ENCODE measurements at places on chromosomes 3 and 15.

DNA sequence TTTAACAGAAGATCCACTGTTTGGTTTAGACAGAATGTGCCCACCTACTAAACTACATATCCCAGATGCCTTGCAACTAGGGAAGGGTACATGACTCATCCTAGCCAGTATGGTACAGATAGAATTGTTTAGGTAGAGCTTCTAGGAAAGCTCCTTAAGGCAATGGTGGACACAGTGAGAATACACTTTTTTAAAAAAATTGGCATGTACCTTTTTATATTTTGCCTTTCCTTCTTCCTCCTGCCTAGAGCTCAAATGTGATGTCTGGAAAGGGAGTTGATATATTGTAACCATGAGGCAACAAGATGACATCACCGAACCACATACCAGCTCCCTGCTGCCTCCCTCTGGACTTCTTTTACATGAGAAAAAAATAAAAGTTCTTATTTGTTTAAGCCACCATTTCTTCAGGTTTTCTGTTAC lies 14.4 kb upstream of the C3orf80 start:
- no peak for DNase-seq

DNA sequence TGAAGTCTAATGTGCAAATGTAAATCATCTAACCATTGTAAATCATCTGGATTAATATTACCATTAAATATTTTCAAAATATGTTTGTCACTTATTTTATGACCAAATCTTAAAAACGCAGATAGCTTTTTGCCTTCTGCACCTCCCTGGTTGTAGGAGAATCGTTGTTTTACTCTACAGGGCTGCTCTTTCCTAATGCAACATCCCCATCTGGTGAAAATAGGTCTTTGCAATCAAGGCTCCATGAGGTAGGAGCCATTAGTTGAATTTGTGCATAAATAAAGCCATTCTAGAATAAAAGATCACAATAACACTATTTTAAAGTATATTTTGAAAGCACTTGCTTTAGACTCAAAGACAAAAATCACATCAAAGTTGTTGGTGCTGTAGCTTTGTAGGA lies 535.6 kb upstream of the AGTR1 start:
- no peak for DNase-seq

GRCh38 chr15:78209646-78210348 lies 24.6 kb downstream of the ACSBG1 start:
- peak; percentile 67 for DNase-seq

GRCh38 chr15:80931191-80931590 lies 58.4 kb downstream of the MESD start:
- DNase-seq: no peak

- DNase-seq: peak; percentile 52
These were observed 113.8 kb downstream of the AKAP13 start for GRCh38 chr15:85494048-85494777.

GRCh38 chr3:17179381-17180205 lies 294.8 kb downstream of the PLCL2 start:
- DNase-seq: peak; percentile 73

DNA sequence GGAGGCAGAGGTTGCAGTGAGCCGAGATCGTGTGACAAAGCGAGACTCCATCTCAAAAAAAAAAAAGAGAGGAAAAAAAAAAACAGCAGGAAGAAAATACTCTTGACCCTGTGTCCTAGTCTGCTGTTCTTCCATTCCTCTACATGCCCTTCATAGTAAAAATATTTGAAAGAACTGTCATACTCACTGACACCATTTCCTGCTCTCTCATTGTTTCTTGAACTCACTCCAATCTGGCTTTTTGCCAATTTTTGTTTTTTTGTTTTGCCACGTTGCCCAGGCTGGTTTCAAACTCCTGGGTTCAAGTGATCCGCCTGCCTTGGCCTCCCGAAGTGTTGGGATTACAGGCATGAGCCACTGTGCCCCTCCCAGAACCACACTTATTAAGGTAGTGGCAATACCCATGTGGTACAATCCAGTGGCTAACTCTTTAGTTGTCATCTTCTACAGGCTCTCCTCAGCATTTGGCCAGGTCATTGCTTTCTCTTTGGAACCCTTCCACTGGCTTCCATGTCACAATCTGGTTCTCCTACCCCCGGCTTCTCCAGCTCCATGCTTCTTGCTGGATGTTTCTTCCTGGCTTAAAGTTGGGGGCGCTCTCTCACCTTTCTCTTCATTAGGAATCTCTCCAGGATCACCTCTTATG lies 238.2 kb upstream of the C2CD4B start:
- no peak for DNase-seq

DNA sequence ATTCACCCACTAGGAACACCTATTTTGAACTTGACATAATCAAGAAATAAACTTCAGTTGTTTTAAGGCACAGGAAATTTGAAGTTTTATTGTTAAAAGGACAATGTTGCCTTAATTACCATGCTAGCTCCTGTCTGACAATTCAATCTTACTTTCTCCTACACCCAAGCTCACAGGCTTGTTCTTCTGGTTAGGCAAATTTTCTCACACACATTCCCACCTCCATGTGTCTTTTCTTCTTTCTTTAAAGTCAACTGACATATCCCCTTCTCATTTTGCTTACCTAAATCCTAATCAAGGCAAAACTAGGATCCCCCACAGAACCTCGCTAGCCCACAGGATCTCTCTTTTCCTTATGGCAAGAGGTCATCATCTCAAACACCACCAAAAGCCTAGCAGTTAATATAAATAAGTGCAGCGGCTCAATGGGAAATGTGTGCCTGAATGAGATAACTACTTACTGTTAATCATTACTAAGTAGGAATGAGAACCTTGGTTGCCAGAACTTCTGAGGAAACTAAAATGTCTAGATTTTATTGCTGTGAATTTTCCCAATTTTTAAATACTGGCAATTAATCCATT lies 189.3 kb downstream of the PLCH1 start:
- DNase-seq: no peak

- DNase-seq: peak; percentile 37
These were observed 160.7 kb upstream of the MCTP2 start for GRCh38 chr15:94070356-94071295.

DNA sequence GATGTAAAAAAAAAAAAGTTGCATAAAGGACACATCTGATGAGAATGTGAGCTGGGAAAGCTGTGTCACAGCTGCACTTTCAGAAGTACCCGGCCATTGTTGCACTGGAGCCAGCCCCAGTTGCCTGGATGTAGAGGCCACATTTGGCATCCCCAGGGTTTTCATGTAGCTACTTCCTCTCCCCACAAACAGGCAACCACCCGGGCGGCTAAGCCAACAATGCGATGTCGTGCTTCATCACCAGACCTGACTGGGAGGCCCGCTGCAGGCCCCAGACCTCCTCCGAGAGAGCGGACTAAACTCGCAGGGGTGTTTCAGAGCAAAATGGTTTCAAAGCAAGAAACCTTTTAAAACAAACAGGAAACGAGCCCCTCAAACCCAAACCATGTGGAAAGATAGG lies 142.3 kb downstream of the TMCO5A start:
- no peak for DNase-seq

- no peak for DNase-seq
These were observed 676.4 kb downstream of the SI start for GRCh38 chr3:164401923-164402322.

DNA sequence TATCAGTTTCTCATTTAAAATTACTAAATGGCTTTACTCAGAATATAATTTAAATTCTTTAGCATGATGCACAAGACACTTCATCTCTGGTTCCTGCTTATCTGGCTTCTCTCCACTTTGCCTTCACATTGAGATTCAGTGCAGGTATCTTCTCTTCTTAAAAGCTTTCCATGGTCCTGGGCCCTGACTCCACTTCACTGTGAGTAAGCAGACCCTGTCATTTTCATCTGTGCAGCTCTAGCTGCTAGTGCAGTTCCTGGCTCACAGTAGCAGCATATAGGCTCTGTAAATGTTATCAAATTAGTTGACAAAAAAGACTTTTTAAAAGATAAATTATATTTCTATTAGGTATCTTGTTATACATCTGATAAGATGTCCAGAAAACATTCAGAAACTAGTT lies 58.8 kb downstream of the BCHE start:
- no peak for DNase-seq

- no peak for DNase-seq
These were observed 74.4 kb upstream of the CHRNB4 start for GRCh38 chr15:78715434-78715833.

DNA sequence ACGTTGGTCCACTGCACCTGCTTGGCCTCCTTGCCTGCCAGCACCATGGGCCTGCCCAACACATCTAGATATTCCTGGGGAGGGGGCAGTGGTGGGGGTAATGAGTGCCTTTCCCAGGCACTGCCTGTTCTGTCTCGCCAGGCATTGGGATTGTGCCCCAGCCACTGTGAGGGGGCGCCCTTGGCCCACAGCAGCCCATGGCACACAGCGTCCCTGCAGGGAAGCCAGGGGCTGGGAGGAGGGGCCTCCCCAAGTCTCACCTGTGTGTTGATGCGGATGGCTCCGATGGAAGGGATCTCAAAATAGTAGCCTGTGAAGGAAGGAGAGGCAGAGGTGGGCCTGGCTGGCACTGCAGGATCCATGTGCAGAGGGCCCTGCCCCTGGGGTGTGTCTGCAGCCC lies 18.7 kb upstream of the TMEM115 start:
- no peak for DNase-seq

GRCh38 chr15:73699249-73700040 lies 15.3 kb downstream of the CD276 start:
- no peak for DNase-seq

DNA sequence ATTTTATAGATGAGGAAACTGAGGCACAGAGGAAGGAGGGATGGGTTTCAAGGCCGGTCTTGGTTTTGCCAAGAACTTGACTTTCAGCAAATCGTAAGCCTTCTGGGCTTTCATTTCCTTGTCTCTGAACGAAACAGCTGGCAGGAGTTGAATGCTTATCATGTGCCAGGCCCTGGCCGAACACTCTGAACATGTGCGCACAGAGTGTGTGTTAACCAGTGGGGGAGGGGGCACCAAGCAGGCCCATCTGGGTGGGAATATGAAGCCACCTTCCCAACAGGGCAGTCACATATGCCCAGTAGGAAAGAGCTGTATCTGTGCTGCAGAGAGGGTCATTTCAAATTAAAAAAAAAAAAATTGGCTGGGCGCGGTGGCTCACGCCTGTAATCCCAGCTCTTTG lies 29.3 kb downstream of the ZNF710 start:
- no peak for DNase-seq

GRCh38 chr3:15049584-15049983 lies 15.5 kb downstream of the MRPS25 start:
- no peak for DNase-seq

GRCh38 chr3:150014782-150015181 lies 44.1 kb upstream of the PFN2 start:
- no peak for DNase-seq

DNA sequence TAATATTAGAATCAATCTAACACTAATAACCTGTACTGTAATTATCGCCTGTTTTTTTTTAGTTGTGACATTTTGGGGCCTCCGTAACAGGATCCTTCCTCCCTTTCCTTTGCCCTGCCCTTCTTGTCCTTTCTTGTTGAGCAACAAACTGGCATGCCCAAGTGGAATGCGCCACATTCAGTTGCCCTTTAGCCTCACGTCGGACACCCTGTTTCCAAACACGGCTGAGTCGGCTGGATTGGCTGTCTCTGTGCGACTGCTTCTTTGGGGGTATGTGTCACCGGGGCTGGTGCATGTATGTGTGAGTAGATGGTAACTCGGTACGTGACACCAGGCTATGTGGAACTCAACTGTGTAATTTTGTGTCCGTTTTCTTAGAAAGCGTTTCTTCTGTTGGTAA lies 24.1 kb downstream of the TRAK1 start:
- DNase-seq: no peak

DNA sequence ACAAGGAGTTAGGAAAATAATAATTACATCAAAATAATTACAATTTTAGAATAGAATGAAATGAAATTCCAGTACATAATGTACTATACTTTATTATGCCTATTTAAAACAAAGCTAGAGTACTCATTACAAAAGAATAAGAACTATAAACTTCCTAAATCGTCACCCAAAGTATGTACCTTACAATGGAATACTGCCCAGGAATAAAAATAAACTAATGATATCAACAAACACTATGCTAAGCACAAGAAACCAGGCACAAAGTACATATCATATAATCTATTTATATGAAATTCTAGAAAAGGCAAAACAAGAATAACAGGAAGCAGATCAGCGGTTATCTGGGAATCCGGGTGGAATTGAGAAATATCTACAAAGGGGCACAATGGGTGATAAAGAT lies 84.7 kb downstream of the MYO9A start:
- DNase-seq: no peak

- no peak for DNase-seq
These were observed 56.1 kb downstream of the MYZAP start for GRCh38 chr15:57647791-57648130.

DNA sequence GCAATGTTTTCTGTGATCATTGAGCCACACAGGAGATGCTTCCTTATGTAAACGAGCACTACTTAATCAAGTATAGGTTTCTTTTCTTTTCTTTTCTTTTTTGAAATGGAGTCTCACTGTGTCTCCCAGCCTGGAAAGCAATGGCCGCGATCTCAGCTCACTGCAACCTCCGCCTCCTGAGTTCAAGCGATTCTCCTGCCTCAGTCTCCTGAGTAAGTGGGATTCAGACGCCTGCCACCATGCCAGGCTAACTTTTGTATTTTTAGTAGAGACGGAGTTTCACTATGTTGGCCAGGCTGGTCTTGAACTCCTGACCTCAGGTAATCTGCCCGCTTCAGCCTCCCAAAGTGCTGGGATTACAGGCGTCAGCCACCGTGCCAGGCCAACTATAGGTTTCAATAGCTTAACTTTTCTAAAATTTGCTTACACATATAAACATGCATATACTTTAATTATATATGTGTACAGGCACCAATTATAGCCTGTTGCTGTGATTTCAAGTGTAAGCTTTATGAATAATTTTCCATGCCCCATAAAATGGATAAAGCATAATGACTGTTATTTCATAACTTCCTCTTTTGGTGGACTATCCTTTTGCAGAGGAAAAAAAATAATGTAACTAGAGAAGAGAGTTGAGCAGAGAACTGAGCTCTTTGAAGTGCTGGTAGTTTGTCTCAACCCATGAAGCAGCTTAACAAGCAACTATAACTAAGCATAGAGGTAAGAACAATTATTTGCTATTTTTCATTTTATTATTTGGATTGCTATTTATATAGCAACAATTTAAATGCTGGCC lies 24.8 kb upstream of the MBNL1 start:
- peak; percentile 32 for DNase-seq

- DNase-seq: no peak
These were observed 493.6 kb upstream of the PROK2 start for GRCh38 chr3:72278349-72279067.

- DNase-seq: no peak
These were observed 16.4 kb downstream of the UBE2E2 start for GRCh38 chr3:23219552-23219951.

Measured in NCI-H1417 (cell line).